Activated CD8-positive, alpha-beta memory T cell treated with anti-CD3 and anti-CD28 coated beads, Interleukin-2, amount 50 U/mL, for 4 hours (primary cell): ENCODE measurements at places on chromosomes 13 and 19.

GRCh38 chr13:23723471-23723870 lies 153.3 kb downstream of the TNFRSF19 start:
- no peak for DNase-seq

GRCh38 chr19:57057036-57057686 lies 62.6 kb upstream of the USP29 start:
- no peak for DNase-seq

DNA sequence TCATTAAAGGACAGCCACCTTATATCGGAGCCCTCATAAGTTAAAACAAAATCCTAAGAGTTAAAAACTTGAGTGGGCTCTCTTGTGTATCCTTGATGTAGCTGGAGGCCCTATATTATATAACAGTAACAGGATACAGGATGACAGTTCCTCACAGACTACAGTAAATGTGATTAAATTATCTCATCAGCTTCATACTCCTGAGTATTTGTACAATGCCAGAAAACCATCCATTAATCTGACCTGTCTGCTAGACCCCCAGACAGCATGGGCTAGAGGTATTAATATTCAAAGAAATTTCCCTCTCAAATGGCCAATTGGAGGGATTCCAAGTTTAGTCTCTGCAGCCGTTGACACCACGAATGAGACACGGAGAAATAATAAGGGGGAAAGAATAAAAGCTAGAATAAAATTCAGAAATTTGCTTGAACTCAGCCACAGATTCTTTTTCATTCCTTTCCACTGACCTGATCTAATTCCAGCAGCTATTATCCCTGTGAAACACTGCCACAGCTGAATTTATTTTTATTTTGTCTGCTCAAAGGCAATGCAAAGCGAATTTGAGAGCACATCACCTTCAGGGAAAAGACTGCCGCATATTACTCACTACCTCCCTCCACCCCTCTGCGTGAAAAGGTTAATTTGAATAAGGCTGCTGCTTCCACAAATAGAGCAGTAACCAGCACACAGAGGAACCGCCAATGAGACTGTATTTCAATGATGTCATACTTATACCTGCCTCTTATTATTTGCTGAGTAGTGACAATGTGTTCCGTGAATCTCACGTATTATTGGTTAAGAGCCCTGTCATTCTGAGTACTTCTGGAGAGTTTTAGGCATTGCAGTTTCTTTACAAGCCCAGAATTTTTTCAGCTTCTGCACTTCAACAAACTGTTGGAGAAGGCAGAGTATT lies 155.9 kb upstream of the KLF12 start:
- peak; percentile 26 for DNase-seq

DNA sequence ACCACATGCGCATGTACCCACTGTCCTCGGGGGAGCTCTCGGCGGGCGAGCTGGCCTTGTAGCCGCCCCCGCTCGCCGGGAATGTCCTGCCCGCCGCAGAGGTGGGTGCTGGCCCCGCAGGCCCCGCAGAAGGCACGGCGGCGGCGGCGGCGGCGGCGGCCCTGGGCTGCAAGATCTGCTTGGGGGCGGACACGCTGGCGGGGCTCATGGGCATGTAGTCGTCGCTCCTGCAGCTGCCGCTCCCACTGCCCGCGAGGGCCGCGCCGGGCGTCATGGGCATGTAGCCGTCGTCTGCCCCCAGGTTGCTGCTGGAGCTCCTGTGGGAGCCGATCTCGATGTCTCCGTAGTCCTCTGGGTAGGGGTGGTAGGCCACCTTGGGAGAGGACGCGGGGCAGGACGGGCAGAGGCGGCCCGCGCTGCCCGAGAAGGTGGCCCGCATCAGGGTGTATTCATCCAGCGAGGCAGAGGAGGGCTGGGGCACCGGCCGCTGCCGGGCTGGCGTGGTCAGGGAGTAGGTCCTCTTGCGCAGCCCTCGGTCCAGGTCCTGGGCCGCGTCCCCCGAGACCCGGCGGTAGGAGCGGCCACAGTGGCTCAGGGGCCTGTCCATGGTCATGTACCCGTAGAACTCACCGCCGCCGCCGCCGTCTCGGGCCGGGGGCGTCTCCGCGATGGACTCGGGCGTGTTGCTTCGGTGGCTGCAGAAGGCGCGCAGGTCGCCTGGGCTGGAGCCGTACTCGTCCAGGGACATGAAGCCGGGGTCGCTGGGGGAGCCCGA lies 2.4 kb downstream of the IRS2 start:
- peak; percentile 17 for DNase-seq

GRCh38 chr19:6737873-6738786 lies 750 bp upstream of the GPR108 start:
- peak; percentile 77 for DNase-seq

GRCh38 chr19:21604351-21604926 lies 99.0 kb downstream of the ZNF429 start:
- DNase-seq, result no peak

DNA sequence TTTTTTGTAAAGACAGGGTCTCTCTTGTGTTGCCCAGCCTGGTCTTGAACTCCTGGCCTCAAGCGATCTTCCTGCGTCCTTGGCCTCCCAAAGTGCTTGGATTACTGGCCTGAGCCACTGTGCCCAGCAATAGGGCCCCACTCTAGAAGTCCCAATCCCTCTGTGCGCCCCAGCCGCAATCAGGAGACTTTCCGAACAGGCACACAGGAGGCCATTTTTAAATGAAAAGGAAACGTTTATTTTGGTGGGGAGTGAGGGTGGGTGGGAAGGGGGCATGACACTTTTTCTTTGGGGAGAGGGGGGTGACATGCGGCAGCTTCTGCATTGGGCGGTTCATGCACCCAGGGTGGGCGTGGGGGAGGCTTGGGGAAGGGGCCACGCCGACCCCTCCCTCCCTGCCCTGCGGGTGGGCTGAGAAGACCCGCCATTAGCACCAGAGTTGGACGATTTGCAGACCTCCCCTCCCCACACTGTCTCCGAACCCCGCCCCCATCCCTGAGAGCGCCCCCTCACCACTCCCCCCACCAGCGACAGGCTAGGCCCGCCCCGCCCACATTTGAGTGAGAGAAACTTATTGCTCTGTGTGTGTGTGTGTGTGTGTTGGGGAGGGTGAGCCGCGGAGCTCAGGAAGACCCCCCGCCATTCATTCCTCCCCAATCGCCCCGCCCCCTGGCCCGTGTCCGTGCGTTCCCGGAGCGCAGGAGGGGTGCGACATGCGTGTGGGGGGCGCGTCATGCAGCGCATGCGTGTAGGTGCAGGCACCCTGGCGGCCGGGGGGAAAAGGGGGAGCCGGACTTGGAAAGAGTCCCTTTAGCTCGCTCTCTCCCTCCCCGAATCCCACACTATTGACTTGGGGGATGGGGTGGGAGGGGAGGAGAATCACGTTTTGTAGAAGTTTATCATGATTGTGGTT lies 17.2 kb downstream of the KCNC3 start:
- DNase-seq, result no peak

GRCh38 chr19:49929121-49929610 lies at the start of the genes ATF5 and NUP62:
ATF5 (plus strand) TSS chr19:49929205; CDS start chr19:49930851, 1,646 bp downstream.
NUP62 (minus strand) TSS chr19:49929504; CDS start chr19:49909807, 19,697 bp downstream.
- peak; percentile 94 for DNase-seq

DNA sequence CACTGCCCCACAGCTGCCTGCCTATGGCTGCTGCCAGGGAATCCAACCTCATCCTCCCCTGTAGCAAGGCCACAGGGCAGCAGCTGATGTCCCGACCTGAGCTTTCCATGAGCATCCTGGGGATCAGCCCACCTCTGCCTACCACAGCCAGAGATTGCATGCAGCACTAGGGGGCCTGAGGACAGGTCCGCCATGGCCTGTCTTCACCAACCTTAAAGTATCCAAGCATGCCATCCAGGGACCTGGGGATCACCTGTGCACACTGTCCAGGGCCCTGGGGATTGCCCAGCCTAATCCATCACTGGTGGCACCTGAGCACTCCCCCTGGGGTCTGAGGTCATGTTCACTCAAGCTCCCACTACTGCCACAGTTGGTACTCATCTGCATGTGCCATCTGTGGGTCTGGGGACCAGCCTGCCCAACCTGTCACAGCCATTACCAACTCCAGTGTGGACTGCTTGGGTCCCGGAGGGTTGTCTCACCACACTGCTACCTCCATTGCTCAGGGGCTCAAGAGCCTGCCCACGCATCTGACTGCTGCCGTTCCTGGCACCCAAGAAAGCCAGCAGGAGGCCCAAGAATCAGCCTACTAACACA lies 53.0 kb downstream of the KCTD15 start:
- no peak for DNase-seq

DNA sequence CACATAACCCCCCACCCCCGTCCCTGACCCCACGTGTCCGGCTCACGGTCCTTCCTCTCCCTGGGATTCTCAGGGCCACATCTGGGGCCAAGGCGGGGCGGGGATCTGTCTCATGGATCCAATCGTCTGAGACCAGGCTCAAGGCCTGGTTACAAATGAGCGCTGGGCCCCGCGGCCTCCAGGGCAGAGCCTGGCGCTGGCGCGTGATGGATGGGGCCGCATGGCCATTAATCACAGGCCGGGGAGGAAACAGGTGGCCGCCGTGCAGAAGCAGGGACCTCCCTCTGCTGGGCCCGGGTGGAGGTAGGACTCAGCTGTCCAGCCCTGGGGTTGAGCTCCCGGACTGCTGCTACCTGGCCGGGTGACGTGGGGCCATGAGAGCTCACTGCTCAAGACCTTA lies 5.8 kb upstream of the TLE5 start:
- no peak for DNase-seq

- DNase-seq, result no peak
Observed at GRCh38 chr13:83753912-83754624, 128.2 kb downstream of the SLITRK1 start.

DNA sequence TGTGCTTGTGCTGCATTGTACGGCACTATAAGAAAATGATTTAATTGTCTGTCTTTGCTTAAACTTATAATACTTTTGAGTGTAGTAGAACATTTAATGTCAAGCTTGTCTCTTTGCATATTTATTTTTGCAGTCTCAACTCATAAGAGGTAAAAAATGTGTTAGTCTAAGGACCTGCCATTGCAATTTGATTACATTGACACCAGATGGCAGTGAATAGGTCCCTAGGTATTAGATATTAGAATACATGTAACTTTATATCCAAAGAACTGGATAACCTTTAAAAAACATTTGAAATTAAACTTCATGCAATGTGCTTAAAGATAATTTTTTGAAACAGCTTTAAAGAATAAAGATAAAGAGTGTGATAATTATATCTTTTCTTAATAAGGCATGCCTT lies 1421.3 kb downstream of the OLFM4 start:
- DNase-seq, result no peak

GRCh38 chr19:33426621-33427361 lies 53.3 kb downstream of the CEBPG start:
- DNase-seq, result no peak

GRCh38 chr13:111861766-111862366 lies 205.1 kb upstream of the SOX1 start:
- no peak for DNase-seq
